Mucosa of descending colon (tissue), 3 donors: ENCODE measurements at places on chromosomes 6 and 20. TPM values are rescaled to one million over a fixed set of nuclear protein-coding genes. Genes with fewer than 3 reads are reported as not detected.

GRCh38 chr6:16103722-16104121, 25.2 kb upstream of the MYLIP start:
- DNase-seq, result no peak

TMEM244 gene
- total RNA-seq, result not detected

DNA sequence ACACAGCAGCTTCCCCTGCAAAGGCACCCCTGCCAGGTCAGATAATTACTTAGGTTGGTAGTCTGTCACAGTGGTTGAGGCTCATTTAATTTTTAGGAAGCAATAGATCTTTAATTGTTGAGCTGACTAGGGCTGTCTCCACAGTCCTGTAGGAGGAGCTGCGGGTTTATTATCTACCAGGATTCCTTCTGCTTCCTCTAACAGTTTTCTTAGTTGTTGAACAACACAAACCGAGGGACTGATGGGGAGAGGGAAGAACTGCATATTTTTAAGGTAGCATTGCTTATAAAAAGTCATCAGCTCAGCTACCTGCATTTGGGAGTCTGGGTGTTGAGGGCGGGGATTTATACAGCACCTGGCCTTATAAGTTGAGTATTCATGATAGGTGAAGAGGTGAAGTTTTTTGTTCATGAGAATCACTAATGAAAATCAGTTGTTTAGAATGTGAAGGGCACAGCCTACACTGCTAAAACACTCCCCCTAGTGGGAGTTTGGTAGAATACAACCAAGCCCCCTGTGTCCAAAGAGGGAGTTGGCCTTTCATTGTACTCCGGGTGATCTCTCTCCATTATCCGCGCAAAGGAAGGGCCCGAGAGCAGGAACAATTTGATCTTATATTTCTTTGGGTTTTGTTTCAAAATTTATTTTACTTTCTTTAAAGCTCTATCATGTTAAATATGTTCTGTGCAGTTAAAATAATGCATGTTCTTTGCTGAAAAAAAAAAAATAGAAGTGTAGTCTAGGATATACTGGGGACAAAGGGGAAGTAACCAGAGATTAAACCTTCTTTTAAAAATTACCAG, 69.6 kb downstream of the SSR1 start:
- no peak for DNase-seq

DNA sequence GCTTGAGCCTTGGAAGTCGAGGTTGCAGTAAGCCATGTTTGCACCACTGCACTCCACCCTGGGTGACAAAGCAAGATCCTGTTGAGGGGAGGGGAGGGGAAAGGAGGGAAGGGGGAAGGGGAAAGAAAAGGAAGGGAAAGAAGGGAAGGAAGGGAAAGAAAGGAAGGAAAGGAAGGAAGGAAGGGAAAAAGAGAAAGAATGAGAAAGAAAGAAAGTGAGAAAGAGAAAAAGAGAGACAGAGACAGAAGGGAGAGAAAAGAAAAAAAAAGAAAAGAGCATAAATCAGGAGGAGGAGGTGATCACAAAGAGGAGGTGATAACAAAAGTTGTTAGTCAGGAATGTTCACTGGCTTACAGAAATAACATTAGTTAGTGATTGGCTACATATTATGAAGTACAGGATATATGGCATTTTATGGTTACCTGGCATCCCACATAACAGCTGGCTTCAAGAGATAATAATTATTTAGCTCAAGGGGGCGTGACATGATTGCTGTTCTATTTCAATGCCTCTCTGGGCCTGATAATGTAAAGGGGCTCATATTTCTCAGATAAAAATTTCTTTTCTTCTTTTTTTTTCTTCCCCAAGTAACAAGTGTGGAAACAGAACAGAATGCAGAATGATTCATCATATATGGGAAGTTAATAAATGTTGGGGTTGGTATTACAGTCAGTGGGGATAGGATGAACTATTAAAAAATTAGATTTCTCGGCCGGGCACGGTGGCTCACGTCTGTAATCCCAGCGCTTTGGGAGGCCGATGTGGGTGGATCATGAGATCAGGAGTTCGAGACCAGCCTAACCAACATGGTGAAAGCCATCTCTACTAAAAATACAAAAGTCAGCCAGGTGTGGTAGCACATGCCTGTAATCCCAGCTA, 27.1 kb downstream of the SAMHD1 start:
- no peak for DNase-seq

- DNase-seq, result no peak
Observed at GRCh38 chr20:56646599-56646998, 17.5 kb downstream of the TFAP2C start.

- no peak for DNase-seq
Observed at GRCh38 chr6:92848901-92849300, 570.5 kb downstream of the EPHA7 start.

- DNase-seq, result no peak
Observed at GRCh38 chr20:46160661-46161060, 42.5 kb downstream of the CD40 start.

TGM3 gene
- total RNA-seq, result 0.84 TPM

CASS4 gene
- total RNA-seq, result 0.77 TPM

GRCh38 chr6:74826263-74826662, 379.6 kb downstream of the COL12A1 start:
- no peak for DNase-seq

- no peak for DNase-seq
Observed at GRCh38 chr6:160226118-160226591, 32.5 kb downstream of the SLC22A2 start.

- no peak for DNase-seq
Observed at GRCh38 chr6:44229376-44230033, 6.1 kb downstream of the SLC29A1 start.

DNA sequence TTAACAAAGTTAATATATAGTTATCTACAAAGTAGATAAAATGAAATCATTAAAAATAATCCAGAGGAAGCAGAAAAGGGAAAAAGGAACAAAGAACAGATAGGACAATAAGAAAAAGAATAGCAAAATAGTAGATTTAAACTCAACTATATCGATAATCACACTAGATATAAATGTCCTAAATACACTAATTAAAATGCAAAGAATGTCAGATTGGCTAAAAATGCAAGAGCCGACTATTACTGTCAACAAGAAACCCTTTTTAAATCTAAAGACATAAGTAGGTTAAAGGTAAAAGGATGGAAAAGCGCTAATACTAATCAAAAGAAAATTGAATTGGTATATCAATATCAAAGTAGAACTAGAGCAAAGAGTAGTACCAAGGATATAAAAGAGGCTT, 164.8 kb upstream of the AKAP12 start:
- DNase-seq, result no peak
